ENCODE measurements at places on chromosomes 2 and 18.

DNA sequence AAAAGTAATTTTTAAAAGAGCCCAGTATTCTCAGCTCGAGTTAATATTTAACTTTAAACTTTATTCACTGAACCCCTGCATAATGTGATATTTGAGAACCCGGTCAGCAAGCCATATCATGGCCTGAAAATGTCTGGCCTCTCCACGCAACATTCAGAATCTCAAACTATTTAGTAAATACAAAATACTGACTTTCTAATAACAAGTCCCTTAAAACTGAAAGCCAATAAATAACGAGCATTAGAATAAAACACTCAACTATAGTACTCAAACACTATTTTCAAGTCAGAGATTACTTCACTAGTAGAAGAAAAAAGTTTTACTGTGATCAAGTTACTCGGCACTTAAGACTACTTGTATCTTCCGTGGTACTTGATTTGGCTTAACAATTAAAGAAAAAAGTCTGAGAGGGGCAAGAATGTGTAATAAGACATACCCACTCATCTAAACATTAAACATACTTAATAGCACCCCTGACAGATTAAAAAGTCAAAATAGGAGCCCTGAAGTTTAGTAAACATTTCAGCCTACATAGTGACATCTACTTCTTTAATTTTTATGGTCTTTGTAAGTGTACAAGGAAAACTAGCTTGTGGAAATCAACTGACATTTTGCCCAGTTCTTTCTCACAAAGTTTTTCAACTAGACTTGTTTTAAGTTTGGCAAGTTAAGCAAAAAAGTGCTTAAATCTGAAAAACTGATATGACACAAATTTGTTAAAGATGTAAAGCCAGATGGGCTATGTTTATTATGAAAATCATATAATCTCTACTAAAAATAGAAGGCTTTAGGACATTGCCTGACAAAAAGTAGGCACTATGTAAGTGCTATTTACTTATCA is 38.2 kb downstream of the RTN4 start:
- DNase-seq, result no peak

- no peak for DNase-seq
These were observed 36.0 kb downstream of the WDFY1 start for GRCh38 chr2:223909001-223909741.

- peak; percentile 63 for DNase-seq
These were observed 298.9 kb downstream of the DSEL start for GRCh38 chr18:67217551-67218166.

- no peak for DNase-seq
These were observed 71.8 kb upstream of the NPAS2 start for GRCh38 chr2:100747996-100748615.

GRCh38 chr2:74507926-74508520 is 528 bp upstream of the PCGF1 start:
- peak; percentile 39 for DNase-seq

DNA sequence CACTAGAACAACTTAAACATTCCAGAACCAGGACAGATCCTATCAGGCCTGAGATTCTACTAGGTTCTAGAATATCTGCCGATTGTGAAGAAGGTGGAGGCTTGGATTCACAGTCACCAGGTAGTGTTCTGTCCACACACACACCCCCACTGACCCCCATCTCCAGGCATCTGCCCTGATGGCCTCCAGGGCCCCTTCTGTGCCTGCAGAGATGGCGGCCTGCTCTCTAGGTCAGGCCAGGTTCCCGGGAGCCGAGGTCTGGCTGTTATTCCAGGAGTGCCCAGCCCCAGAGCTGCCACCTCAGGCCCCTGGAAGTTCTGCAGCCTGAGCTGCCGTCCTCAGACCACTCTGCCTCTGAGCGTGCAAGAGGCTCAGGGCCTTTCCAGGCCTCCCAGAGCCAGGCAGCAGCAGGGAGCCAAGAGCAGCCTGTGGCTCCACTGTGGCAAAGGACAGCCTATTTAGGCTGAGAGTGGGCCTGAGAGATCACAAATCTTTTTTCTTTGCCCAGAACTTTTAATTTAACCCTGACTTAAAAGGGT is 96.2 kb upstream of the ASAP2 start:
- DNase-seq, result no peak

- DNase-seq, result peak; percentile 30
These were observed 43.6 kb upstream of the AGPS start for GRCh38 chr2:177348733-177349693.

GRCh38 chr2:156347431-156347830 is 14.9 kb upstream of the NR4A2 start:
- DNase-seq, result no peak

- DNase-seq, result no peak
These were observed 593.6 kb downstream of the TMX3 start for GRCh38 chr18:68121308-68121707.

- no peak for DNase-seq
These were observed 28.8 kb downstream of the TUBB6 start for GRCh38 chr18:12336887-12337286.

DNA sequence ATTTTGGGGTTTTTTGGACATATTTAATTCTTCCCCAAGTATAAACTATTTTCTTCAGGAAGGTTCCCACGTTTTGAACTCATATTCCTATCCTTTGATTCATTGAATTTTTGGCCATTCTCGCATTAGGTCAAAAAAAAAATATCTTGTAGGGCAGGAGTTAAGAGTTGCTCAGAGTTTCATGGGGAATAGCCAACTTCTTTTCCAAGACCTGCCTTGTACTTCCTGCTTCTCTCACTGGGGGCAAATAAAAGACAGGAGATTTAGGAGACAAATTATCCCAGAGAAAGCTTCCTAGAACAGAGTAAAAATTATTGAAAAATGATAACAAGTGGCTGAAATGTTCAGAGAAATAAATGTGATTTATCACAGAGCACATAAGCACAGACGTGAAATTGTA is 55.2 kb upstream of the BCL11A start:
- DNase-seq, result no peak

GRCh38 chr18:56803051-56803450 is 151.9 kb downstream of the WDR7 start:
- DNase-seq, result no peak

- DNase-seq, result no peak
These were observed 888 bp downstream of the FASTKD2 start for GRCh38 chr2:206766057-206766930.

GRCh38 chr2:61277756-61278155 is 115.8 kb downstream of the C2orf74 start:
- no peak for DNase-seq

DNA sequence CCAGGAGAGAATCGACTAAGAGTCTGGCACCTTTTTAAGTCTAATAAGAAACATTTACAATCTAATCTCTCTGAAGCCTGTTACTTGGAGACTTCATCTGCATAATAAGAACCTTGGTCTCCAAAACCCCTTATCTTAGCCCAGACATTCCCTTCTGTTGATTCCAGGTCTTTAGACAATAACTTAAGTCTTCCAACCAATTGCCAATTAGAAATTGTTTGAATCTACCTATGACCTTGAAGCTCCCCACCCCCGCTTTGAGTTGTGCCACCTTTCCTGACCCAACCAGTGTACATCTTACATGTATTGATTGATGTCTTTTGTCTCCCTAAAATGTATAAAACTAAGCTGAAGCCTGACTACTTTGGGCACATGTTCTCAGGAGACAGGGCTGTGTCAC is 49.5 kb upstream of the DTNA start:
- DNase-seq, result no peak

- no peak for DNase-seq
These were observed 177.8 kb downstream of the EIPR1 start for GRCh38 chr2:3199627-3200345.

GRCh38 chr2:154462634-154463033 is 235.9 kb upstream of the KCNJ3 start:
- no peak for DNase-seq

DNA sequence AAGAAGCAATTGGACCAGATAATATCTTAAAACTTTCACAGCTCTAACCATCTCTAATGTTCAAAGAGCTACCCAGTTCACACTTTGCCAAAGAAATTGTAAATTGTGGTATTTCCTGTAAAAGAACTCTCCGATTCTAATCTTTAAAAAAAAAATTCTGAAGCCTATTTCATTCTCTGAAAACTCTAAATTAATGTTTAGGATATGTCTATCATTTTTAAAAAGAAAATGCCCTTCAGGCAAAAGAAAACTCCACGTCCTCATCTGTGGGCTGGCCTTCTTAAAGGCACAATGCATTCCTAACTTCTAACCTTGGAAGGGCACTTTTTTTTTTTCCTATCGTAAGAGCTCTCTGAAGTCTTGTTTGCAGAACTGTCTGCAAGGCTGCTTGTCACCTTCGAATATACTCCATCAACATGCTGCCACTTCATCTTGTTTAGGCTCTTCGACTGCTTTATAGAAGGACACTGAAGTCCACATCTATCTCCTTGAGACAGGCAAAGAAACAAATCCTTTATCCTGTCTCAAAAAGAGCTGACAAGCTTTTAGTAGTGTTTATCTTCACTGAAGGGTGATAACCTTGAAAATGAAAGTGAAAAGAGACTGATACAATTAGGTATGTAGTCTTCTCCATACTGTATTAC is 124.3 kb upstream of the SLC39A10 start:
- DNase-seq, result peak; percentile 38

DNA sequence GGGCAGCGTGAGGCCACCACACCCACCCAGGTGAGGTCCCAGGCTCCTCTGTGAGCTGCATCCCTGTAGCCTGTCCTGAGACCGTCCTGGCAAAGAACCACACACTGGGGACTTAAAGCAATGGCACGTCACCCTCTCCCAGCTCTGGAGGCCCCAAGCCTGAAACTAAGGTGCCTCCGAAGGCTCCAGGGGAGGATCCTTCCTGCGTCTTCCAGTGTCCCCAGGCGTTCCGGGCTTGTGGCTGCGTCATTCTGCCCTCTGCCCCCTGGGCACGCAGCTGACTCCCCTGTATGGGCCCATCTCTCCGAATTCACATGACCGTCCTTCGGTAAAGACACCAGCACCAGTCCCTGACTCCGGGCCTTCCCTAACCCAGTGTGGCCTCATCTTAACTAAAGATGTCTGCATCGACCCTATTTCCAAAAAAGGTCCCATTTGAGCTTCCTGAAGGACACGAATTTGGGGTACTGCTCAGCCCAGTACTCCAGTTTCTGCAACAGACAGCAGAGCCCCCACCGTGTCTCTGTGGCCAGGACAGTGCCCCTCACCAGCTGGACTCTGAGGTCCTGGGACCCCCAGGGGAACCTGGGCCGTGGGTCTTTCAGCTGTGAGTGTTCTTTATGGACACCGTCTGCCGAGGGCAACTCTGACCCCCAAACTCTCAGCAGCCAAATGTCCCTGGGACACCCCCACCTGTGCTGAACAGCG is 75.2 kb upstream of the CTDP1 start:
- no peak for DNase-seq

DNA sequence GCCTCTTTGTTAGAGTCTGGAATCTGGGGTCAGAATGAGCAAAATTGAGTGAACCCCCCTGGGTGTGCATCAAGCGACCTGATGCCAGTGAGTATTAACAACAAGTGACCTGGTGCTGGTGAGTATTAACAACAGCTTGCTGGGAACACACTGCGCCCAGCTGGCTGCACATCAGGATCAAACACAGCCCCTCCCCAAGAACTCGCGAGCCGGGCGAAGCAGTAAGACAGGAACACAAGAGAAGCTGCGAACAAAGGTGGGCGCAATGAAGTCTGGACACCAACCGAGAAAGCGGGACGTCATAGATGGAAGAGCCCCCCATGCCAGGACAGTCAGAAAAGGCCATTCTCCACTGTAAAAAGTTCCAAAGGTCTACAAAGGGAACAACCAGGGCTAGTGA is 34.3 kb downstream of the CRACDL start:
- DNase-seq, result no peak

DNA sequence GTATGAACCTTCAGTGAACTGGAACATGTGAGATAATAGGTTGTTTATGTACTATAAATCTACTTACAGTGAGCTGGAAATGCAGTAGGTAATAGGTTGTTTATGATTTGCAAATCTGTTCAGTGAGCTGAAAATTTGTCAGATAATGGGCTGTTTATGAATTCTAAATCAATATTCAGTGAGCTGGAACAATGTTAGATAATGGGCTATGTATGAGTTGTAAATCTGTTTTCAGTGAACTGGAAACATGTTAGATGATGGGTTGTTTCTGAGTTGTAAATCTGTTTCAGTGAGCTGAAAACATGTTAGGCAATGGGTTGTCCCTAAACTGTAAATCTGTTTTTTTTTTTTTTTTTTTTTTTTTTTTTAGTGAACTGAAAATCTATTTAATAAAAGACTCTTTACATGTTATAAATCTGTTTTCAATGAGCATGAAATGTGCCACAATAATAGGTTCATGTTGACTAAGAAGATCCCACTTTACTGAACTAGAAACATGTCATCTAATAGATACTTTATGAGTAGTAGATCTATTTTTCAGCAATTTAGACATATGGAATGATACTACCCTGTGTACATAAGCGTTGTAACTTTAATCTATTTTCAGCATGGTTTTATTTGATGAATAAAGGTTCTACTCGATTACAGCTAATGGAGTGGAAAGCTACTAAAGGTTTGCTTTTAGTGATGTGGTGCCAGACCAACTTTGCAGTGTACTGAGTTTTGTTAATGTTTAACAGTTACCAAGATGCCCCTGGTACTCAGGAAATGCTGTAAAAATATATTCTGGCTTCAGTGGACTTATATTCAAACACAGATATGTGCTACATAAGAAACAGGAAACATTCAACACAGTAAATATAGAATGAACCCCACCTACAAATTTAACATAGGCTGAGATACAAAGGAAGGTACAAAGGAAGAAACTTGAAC is 1471.8 kb downstream of the LRP1B start:
- DNase-seq, result no peak

- no peak for DNase-seq
These were observed 68.8 kb upstream of the CWC22 start for GRCh38 chr2:180075870-180076269.

DNA sequence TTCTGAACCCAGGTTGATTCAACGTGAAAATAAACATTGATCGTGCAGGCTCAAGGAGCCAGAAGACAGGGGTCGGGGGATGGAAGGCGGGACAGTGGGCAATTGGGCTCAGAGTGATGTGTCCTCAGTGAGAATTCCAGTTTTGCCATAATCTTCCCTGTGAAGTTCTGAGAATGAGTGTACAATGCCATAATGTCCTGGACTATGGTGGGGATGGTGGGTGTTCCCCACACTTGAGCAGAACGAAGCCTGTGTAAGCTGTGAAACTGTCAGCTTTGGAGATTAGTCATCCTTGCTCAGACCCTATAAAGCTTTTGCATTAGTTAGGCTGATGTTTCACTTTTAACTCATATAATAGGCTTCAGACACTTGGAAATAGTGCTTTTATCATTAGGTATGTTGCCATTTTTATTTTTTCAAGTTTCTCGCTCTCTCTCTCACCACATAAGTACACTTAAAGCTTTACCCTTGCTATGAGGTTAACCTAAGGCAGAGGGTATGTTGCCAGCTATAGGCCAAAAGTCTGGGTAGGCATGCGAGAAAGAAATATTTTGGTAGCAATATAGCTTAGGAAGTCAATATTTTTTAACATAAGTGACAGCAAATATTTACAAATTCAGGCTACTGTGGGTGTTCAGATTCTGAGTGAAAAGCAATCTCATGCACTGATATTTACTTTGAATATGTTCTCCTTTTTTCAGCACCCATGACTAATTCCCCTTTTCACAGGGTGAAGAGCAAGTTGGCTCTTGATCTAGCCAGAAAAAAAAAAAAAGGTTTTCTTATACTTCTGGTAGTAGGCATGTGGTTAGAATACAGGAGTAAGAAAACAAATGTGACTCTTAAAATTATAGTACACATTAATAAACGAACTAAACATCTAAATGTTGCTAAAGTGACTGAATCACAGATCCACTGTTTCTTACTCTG is 47.2 kb downstream of the CDC42EP3 start:
- peak; percentile 88 for DNase-seq
